ENCODE measurements at places on chromosomes 7 and 10. TPM values are rescaled to one million over a fixed set of nuclear protein-coding genes. Genes with fewer than 3 reads are reported as not detected.

NKX2-3 gene
- not detected for total RNA-seq

PRSS58 gene
- not detected for total RNA-seq

FBXL13 gene
- total RNA-seq, result 7.2 TPM

SPDYE16 gene
- not detected for total RNA-seq

HOXA9 gene
- 1.5 TPM for total RNA-seq

CHST15 gene
- 46.2 TPM for total RNA-seq

VSTM4 gene
- 40.5 TPM for total RNA-seq

PALD1 gene
- total RNA-seq, result 10.0 TPM

ADCYAP1R1 gene
- total RNA-seq, result 88.8 TPM

POLR2J2 gene
- 6.0 TPM for total RNA-seq

FAM20C gene
- 17.1 TPM for total RNA-seq

NEUROG3 gene
- not detected for total RNA-seq

SEPTIN14 gene
- total RNA-seq, result not detected

ANKRD1 gene
- total RNA-seq, result not detected

OPN1SW gene
- not detected for total RNA-seq

AFAP1L2 gene
- total RNA-seq, result 47.6 TPM

CLRN3 gene
- total RNA-seq, result 0.20 TPM

UROS gene
- 61.9 TPM for total RNA-seq

HERC4 gene
- total RNA-seq, result 89.5 TPM

PNLIPRP3 gene
- not detected for total RNA-seq

ZNF273 gene
- total RNA-seq, result 12.2 TPM

ADIRF gene
- 63.9 TPM for total RNA-seq

EBF3 gene
- 83.1 TPM for total RNA-seq

GPR15LG gene
- not detected for total RNA-seq

CYP3A4 gene
- not detected for total RNA-seq

CCDC7 gene
- total RNA-seq, result 48.3 TPM

CDH23 gene
- total RNA-seq, result 15.6 TPM

TMEM178B gene
- total RNA-seq, result 71.1 TPM

LIPJ gene
- 0.40 TPM for total RNA-seq

ANKRD16 gene
- total RNA-seq, result 11.5 TPM

FLNC gene
- 77.8 TPM for total RNA-seq

HOXA1 gene
- 1.2 TPM for total RNA-seq

TLX1 gene
- not detected for total RNA-seq

WIPF3 gene
- 5.2 TPM for total RNA-seq
